ENCODE measurements at places on chromosomes 4 and X.

- no peak for DNase-seq
These were observed 107.0 kb upstream of the TLL1 start for GRCh38 chr4:165766018-165766417.

GRCh38 chr4:119498527-119498926, 130.1 kb downstream of the PDE5A start:
- no peak for DNase-seq

GRCh38 chrX:29478336-29479069, 736.9 kb upstream of the MAGEB2 start:
- no peak for DNase-seq

- no peak for DNase-seq
These were observed 2065.8 kb downstream of the ARAP2 start for GRCh38 chr4:34178476-34178875.

DNA sequence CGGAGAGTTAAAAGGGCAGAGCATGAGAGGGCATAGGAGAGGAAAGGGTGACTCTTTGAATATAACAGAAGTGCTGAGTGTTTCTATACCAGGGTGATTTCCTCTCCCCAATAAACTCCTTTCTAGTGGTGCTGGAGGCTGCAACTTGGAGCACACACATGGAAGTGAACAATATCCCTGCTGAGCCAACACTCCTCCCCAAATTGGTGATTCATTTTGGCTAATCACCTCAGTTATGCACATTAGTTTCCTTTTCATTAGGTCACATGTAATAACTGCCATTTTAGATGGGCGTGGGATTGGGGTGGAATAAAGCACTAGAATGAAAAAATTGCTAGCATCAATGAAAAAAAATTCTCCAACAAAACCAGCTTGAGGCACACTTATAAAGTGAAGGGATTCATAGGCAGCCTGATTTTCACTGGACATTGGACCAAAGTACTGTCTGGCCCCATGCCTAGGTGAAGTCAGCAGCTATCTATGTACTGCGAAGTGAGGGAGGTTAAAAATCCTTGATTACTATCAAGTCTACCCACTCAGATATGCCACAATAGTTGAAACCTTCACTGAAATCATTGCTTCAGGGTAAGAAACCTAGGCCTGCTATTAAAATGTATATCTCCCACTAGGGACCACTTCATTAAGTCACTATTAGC, 174.0 kb downstream of the GLUD2 start:
- DNase-seq, result no peak

DNA sequence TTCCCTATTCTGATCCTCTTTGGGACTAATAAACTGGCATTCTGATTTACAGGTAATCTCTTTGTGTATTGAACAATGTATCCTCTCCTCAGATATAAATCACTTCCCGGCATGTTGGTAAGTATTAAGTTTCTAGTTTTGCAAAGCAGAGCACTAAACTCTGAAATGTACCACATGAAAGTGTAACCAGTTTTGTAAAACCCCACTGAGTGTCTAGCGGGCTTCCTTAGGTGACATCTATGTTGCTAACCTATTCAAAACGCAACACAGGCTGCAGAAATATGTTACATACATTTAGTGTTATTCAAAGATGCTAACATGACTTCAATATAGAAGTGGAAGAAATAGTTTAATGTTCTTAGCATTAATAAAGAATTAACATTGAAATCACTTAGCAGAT, 25.2 kb downstream of the DNAJB14 start:
- DNase-seq, result no peak

- DNase-seq, result no peak
These were observed 77.8 kb downstream of the NPNT start for GRCh38 chr4:105972946-105973621.

DNA sequence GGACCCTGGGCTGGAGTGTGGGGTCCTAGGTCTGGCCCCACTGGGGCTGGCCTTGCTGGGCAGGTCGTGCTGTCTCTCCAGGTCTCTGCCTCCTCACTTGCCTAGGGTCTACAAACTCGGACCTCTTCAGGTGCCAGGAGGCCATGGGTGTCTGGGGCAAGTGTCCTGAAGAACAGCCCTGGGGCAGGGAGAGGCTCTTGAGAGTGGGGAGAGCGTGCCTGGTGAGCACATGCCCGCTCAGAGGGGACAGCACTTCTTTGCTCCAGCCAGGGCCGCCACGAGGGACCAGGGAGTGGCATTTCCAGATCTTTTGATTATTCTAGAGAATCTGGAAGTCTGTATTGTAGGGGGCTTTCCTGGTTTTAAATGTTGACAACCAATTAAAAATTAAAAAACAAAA, 63.7 kb downstream of the SORCS2 start:
- no peak for DNase-seq

DNA sequence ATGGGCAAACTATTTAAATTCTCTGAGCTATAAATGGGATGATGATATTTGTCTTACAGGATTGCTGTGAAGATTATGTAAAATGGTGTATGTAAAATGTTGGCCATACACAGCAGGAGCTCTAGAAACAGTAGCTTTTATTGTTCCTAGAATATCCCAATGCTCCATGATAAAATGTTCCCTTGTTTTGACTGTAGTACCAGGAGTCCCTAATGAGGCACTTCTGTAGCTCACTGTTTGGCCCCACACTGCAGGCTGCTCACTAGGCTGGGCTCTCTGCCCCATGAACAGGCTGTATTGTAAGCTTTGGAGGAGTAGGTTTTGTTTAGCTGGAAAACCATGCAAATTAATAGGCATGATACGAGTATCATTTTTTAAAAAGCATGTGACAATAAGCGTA, 3.3 kb upstream of the FGA start:
- no peak for DNase-seq

- no peak for DNase-seq
These were observed 231.0 kb upstream of the GATB start for GRCh38 chr4:151991884-151992167.

DNA sequence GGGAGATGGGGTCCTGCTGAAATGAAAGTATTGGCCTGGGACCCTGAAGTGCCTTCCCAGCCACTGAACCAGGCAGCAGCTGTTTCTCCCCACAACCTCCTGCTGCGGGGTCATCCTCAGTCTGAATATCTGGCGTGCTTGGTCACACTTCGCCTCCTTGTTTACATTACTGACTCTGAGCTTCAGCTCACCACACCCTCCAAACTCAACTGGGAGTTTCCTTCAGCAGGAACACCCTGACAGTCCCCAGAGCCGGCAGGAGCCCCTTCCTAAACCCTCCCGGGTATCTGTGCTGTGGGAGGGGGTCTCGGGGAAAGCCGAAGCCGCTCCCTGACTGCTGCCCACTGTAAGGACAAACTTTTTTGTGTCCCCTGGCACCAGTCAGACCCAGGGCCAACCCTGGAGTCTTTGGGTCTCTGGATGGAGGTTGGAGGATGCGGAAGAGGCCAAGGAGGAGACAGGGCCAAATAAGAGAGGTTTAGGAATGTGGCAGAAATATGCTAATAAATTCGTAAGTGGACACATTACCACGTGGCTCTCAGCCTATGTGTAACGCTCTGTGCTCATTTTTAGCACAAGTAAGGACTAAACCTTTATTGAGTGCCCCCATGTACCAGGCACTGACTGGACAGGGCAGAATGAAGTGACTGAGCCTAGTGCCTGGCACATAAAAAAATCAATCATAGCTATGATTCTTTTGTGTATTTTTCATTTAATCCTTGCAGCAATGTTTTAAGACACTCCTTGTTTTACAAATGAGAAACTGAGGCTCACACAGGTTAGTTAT, 20.7 kb downstream of the FHDC1 start:
- no peak for DNase-seq

DNA sequence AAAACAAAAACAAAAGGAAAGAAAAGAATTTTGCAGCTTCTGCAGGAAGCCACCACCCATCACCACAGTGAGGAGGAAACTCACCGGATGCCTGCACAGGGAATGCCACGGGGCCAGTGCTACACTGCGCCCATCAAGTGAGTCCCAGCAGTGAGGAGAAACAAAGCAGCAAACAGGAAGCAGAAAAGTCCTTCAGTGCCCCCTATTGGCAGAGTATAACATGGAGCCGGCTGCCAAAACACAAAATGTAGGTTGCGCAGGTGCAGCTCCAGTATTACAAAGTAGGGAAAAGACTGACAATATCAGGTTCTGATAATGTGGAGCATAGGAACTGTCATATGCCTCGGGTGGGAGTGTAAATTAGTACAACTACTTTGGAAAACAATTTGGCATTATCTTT, 23.3 kb upstream of the SCML2 start:
- DNase-seq, result no peak

- no peak for DNase-seq
These were observed 782 bp downstream of the ARHGAP24 start for GRCh38 chr4:85475631-85476233.

DNA sequence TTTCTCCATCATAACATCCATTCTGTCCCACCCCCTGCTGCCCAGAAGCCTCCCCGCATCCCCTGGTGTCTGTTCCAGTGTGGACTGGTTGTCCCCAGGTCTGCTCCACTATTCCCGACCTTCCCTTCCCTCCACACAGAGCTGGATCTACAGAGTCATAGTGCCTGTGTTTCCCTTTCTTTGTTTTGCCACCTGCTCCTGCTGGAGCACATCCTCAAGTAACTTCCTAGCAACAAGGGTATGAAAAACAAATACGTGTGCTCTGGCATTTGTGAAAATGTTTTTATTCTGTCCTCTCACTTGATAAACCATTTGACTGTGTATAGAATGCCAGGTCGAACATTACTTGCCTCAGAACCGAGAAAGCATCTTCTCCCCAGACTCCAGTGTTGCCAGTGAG, 29.9 kb upstream of the ADRA2C start:
- no peak for DNase-seq

Measured in stimulated activated CD8-positive, alpha-beta memory T cell treated with anti-CD3 and anti-CD28 coated beads, Interleukin-7, amount 100 ng/mL, for 1 hour (primary cell).